ENCODE measurements at places on chromosomes 1 and 21.

DNA sequence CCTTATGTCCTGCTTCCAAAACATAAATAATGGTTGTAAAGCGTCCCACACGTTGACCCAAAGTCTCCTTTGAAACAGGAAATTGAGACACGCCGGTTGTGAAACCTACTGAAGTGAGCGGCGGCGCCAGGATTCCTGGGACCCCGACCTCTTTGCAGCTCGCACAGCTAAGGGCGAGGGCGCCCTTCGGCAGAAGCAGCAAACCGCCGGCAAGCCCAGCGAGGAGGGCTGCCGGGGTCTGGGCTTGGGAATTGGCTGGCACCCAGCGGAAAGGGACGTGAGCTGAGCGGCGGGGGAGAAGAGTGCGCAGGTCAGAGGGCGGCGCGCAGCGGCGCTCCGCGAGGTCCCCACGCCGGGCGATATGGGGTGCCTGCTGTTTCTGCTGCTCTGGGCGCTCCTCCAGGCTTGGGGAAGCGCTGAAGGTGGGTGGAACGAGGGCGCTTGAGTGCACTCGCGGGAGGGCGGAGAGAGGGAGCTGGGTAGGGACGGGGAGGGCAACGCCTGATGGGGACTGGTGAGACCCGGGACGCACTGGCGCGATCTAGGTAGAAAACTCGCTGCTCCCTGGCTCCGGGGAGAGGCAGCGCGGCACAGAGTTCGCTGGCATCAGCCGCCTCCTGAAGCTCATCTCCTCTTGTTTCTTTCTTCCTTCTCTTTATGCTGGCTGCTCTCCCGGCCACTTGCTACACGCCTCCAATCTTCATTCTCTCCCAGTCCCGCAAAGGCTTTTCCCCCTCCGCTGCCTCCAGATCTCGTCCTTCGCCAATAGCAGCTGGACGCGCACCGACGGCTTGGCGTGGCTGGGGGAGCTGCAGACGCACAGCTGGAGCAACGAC lies at the start of gene CD1D:
Gene CD1D, plus strand, starts transcription at position 155 of the 836 bp plus-strand sequence. Its CDS starts 207 bp downstream, at position 362.
- no peak for DNase-seq

GRCh38 chr1:163036671-163037070 lies 32.5 kb upstream of the RGS4 start:
- DNase-seq, result no peak

- no peak for DNase-seq
These were observed 45.4 kb downstream of the SMYD2 start for GRCh38 chr1:214326406-214326805.

DNA sequence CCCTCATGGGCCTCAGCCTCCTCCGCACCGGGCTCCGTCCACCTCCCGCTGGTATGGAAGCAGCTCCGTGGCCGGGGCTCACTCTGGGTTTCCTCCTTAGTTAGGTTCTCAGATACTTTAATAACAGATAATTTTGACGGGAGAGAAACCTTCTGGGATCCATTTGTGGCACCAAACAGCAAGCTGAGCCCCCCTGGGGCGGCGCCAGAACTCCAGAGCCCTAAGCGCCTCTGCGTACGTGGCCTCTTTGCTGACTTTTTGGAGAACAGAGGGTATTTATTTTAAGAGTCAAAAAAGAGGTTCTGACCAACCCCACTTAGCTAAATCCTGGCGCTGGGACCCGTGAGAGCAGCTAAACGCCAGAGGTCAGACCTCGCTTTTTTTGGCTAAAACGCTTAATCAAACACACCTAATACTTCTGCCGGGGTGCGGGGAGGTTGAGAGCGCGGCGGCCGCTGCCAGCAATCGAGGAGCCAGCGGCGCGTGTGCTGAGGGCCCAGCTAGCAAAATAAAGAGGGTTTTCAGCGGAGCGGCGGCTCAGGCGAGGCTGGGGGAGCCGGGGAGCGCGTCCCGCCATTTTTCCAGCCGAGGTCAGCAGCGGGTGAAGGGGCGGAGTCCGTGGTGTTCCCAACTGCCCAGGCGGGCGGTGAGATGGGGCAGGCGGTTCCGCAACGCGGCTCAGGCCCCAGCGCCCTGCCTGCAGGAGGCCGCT lies 171.7 kb downstream of the PRDM16 start:
- DNase-seq, result no peak

GRCh38 chr1:51190961-51191360 lies 45.1 kb upstream of the RNF11 start:
- DNase-seq, result no peak

DNA sequence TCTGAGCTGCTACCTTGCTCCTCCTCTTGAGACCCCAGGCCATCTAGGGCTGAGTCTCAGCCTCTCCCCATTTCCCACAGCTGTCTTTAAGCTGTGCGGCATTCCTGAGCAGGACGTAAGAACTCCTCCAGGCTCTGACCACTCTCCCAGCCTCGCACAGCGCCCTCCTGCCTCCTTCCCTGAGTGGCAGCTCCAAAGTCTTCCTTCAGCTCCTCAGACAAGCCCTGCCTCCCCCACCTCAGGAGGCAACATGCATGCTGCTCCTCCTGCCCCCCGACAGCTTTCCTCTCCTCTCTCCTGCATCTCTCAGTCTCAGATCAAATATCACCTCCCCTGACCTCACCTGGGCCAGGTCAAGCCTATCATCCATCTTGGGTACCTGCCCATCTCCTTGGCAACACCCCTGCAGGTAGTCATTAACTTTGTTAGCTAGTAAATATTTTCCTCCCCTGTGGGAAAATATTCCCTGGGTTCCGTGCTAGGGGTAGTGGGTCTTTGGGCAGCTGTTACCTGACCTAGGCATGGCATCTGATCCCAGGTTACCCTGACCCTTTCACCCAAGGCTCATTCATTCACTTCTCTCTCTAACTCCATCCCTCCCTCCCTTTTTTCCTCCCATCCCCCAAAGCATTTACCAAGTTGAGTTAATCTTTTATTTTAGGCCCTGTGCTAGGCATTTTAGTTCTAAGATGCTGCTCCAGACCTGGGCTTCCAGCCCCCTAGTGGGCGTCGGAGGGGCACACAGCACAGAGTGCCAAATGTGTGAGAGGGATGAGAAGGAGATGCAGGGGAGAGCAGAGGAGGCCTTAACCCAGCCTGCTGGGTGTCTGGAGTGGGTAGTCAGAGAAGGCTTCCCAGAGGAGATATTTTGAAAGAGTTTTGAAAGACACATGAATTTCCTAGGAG lies 419.9 kb downstream of the PTPRU start:
- DNase-seq, result no peak

DNA sequence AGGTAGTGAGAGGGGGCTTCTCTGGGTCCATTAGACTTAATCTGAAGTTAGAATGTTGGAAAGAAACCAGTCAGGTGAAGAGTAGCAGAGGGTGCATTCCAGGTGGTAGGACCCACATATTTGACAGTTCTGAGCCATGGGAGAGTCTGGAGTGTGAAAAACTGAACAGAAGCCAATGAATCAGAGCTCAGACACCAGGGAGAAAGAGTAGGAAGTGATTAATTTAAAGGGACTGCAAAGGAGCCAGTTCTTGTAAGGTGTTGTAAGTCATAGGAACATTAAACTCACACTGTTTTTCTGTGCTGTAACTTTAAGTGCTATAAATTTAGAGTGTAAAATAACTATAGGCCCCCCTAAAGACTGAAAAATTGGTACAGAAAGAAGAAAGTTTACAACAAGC lies 5.9 kb upstream of the DHX9 start:
- DNase-seq, result no peak

DNA sequence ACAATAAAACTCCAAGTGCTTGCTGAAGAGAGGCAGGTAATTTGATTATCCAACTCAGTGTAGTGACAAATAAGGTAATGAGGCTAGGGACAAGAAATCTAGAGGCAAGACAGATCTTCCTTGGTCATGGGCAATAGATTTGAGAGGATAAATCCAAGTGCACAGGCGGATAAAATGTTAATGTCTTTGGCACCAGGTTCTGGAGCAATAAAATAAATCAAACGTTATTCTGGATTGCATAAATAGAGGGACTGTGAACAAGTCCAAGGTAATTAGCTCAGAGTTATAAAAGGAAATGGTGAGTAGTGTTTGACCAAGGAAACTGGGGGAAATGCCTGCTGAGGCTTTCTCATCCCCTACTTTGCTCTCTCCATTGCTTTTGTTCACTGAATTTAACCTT lies 329.3 kb upstream of the PROX1 start:
- no peak for DNase-seq

DNA sequence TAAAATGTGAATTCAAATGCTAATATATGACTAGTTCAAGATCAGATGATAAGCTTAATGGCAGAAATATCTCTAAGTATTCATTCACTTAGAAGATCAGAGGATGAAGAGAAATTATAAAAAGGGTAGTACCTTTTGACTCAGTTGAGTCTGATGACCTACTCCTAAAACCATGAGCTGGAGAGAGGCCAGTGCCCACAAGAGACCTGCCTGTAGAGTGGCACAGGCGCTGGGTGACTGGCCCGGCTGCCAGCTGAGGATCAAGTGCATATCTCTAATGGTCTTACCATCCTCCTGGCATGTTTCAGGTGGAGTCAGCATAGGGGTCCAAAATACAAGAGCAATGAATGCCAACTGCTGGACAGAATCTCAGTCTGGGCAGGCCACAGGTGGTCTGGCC lies 14.1 kb downstream of the DDAH1 start:
- DNase-seq, result no peak

- no peak for DNase-seq
These were observed 5.1 kb downstream of the ZNF683 start for GRCh38 chr1:26367441-26367840.

- DNase-seq, result no peak
These were observed 14.7 kb downstream of the RUNX1 start for GRCh38 chr21:35034203-35034926.

GRCh38 chr1:19396280-19396679 lies 84.2 kb downstream of the SLC66A1 start:
- no peak for DNase-seq

DNA sequence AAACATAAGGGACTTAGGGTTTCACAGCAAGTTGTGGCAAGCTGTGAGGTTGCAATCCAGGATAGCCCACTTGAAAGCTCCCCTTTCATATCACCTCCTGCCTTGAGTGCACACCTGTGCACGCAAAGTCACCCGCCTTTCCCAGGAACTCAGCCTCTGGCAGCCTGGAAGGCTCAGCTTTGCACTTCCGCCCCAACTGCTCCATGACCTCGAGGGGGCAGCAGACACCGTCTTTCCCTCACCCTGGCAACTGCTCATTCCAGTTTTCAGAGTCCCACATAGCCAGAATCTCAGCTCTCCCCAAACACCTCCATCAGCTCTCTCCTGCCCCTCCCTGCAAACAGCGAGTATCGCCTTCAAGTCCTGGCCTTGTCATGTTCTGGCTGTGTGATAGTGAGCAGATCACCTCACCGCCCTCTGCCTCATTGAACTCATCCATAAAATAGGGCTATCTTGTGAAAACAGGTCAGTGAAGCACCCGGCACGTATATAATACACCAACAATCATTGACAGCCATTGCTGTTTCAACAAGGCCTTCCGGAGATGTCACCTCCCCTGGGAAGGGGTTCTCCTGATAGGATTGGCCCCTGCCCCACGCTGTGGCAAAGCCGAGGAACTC lies 32.2 kb upstream of the EPB41 start:
- DNase-seq, result peak; percentile 90

DNA sequence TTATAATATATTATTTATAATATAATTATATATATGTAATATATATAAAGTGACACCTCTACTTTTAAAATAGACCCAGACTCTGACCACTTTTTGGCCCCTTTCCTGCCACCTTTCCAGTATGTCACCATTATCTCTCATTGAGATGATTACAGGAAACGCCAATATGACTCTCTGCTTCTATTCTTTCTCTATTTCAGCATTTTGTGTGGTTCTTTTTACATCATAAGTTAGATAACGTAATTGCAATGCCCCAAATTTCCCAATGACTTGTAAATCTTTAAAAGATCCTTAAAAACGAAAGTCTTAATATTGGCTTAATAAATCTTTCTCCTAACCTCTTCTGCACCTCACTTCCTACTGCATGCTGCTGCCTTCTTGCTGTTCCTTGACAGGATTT lies 8.1 kb upstream of the GBP5 start:
- no peak for DNase-seq

DNA sequence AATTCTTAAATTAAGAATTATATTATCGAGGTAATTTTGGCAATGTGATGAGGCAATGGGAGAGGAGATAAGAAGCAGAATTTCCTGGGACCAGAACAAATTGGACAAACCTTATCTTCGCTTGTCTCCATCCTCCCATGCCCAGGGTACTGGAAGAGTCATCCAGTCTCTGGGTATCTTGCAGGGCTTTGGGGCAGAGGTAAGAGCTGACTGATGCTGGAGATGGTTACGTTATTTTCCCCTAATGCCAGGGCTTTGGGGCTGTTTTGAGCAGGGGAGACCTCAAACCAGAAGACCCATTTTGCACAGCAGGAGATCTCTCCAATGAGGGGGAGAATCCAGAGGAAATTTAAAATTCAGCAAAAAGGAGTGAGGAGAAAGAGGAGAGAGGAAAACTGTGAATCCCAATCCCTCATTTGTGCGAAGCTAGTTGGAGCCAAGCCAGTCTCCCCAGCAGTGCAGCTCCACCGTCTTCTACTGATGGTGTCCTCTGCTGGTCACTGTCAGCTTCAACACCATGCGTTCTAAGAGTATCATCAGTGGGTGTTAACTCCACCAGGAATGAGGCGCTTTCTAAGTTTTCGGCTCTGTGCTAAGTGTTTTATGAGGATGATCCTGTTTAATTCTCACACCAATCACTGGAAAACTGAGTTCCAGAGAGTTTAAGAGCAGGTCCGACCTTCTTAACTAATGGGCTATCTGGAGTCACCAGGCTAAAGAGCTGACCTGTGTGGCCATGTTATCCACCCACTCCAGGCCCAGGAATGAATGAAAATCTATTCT lies 86.8 kb upstream of the CD34 start:
- no peak for DNase-seq

- DNase-seq, result no peak
These were observed 14.1 kb upstream of the TRAPPC10 start for GRCh38 chr21:43997766-43998742.

DNA sequence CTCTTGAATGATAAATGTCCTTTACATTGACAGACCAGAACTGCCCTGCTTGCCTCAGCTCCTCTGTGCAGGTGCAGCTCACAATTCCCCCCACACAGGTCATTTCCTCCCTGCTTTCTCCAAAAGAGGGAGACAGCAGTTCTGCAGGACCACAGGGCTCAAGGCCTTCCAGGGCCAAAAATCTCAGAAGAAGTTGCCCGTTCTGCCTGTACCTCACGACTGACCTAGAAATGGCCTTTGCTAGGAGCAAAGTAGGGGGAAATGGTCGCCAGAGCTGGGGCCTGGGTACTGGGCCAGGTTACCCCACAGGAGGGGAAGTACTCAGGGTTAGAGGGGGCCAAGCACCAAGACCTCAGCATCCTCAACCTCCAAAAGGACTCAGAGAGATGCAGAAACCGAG lies 11.1 kb downstream of the RNU1-2 start:
- no peak for DNase-seq

DNA sequence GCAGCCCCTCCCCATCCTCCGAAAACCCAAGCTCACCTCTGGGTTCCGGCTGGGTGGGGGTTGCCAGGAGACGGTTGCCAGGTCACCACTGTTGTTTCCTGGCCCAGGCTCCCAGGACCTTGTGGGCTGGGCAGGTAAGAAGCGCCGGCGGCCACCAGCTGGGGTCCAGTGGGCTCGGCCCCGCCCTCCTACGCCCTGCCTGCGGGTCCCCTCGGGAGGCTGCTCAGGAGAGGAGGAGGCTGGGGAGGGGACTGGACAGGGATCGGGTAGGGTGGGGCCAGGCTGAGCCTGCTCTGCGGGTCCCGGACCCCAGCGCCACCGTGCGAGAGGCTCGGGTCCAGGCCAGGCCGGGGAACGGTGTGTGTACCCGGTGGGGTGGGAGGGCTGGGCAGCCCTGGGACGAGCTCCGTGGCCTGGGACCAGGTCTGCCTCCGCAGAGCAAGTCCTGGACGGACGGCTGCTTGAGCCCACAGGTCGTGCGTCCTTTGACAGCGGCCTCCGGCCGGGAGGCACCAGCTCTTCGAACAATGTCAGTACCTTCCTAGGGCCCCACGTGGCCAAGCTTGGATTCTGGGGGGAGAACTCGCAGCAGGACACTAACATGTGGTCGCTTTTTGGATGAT lies at the start of gene TTLL10:
Gene TTLL10, plus strand, starts transcription at position 88 of the 623 bp plus-strand sequence. CDS start 5,336 bp downstream, outside the sequence.
- no peak for DNase-seq

Measured in DMS 273 treated with DMSO at 0.1 percent for 48 hours (cell line).